ENCODE measurements at places on chromosomes 16 and 17.
A peak's percentile ranks its signal among the peaks of the same experiment; 100 is the strongest.

DNA sequence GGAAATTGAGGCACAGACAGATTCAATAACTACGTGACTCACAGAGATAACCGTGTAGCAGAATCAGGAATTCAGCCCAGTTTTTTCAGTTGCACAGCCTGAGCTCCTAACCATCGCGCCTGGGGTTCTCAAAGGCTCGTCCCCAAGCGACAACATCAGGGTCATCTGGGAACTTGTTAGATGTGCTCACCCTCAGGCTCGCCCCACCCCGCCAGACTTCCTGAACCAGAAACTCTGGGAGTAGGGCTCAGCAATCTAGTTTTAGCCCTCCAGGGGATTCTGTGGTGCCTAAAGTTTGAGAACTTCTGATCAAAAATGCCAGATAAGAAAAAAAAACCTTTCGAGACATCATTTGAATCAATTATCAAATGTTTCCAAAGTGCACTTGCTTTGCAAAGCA lies 559.8 kb downstream of the WWOX start:
- DNase-seq: no peak

DNA sequence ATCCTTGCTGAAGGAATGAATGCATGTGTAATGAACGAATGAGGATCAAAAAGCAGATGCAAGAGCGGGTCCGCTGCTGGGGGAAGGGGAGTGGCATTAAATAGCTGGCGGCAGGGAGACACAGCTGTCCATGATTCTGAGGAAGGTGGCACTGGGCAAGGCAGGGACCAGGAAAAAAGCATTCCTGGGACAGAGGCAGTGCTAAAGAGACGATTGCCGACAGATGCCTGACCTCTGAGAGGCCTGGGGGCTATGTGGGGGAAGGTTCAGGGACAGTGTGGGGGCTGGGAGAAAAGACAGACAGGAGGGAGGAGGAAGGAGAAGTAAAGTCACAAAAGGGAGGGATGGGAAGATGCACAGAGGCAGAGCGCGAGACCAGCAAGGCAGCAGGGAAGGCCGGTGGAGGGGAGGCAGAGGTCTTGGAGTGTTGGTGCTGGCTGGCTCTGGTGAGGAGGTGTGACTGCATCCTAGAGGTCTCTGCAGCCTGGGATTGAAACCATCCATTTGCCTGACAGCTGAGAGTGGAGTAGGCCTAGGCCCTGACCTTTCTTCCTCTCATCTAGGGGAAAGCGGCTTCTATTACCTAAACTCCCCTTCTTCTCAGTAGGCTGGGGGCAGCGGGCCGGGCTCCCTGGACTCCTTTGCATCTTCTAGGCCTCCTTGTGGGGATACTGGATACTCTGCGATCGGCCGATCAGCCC lies 109.9 kb downstream of the SDK2 start:
- no peak for DNase-seq

DNA sequence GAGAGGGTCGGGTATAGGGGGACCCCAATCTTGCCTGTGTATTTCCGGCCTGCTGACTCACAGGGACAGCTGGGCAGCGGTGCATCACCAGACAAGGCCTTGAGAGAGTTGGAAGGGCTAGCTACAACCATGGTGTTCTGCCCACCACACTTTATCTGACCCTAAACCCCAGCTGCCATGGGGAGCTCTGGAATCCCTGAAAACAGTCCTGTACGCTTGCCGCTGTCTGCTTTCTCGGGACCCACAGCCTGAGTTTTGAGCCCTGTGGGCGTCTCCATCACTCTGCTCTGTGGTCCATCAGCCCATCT lies 100.4 kb upstream of the GSE1 start:
- no peak for DNase-seq

DNA sequence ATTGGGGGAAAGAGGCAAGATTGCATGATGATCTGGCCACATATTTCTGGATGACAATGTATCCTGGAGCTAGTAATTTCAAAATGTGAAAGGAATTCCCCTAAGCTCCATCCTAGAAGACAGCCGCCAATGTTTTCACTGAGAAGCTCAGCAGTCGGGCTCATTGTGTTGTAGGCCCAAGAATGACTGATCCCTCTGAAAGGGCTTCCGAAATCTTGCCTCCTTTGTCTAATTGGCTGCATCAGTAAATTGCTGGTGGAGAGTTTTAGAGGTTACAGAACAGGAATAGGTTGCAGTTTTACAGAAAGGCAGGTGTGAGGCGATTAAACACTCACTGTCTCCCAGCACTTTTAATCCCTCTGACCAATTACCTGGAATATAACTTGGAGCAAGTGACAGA lies 464.1 kb upstream of the SALL1 start:
- no peak for DNase-seq

GRCh38 chr17:3695129-3695722 lies 729 bp downstream of the P2RX5 start:
- peak; percentile 55 for DNase-seq

- DNase-seq: no peak
Observed at GRCh38 chr17:73823684-73824083, 179.4 kb upstream of the SDK2 start.

- no peak for DNase-seq
Observed at GRCh38 chr17:18981642-18982424, 22.7 kb downstream of the FAM83G start.

DNA sequence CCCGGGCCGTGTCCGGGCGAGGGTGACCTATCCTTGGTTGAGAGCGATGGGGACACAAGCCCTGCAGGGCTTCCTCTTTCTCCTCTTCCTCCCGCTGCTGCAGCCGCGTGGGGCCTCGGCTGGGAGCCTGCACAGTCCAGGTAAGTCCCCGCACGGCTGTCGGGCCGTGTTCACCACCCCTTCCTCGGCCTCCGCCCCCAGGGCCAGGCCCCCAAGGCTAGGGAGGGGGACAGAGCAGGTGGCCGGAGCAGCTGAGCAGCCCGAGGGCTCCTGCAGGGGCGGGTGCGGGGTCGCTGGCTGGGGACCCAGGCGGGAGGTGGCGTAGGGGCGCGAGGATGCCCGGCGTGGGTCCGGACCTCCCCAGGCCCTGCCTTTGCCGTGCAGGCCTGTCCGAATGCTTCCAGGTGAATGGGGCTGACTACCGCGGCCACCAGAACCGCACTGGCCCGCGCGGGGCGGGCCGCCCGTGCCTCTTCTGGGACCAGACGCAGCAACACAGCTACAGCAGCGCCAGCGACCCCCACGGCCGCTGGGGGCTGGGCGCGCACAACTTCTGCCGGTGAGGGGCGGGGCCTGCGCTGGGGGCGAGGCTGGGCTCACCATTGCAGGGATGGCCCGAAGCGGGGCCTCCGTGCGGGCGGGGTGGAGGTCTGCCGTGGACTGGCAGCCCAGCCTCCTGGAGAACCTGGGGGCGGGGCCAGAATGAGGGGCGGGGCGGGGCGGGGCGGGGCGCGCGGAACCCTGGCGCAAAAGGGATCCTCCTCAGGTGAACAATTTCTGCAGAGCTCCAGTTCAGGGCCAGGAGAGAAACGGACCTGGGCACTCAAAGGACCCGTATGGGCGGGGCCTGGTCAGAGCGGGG lies 631 bp downstream of the KREMEN2 start:
- DNase-seq: peak; percentile 93

DNA sequence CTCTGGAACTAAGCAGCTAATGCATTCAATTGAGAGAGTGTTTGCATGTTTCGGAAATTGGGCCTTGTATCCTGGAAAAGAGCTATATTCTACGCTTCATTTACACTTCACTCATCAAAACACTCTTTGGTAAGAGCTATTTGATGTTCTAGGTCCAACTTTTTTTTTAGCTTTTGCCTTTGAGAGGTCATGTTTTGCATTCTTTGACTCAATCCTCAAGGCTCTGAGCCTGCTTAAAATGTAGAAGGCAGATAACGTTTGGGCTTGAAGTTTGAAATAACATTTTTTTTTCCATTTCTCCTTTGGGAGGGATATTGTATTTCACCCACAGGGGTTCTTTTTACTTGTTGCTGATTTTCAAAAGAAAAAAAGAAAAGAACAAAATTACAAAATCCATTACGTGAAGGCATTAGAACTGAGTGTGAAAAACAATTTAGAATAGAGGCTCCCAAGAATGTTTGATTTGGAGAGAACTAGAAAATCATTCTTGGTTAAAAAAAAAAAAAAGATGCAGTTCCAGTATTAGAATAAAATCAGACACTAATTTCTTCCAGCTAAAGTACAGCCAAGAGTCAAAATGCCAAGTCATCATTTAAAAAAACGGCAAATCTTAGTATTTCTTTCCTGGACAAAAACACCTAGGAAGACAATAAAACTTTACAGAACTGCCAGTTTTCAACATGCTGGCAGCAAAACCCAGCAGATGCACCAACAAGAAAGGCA lies 268.5 kb downstream of the GRIN2A start:
- no peak for DNase-seq

GRCh38 chr17:58991718-58992331 lies 114.9 kb downstream of the TRIM37 start:
- DNase-seq: peak; percentile 46

- no peak for DNase-seq
Observed at GRCh38 chr16:24102209-24102660, 153.9 kb upstream of the CACNG3 start.

GRCh38 chr16:2476741-2477140 lies 1.8 kb downstream of the TBC1D24 start:
- DNase-seq: no peak

GRCh38 chr16:56777482-56777881 lies 47.6 kb downstream of the NUP93 start:
- DNase-seq: no peak

DNA sequence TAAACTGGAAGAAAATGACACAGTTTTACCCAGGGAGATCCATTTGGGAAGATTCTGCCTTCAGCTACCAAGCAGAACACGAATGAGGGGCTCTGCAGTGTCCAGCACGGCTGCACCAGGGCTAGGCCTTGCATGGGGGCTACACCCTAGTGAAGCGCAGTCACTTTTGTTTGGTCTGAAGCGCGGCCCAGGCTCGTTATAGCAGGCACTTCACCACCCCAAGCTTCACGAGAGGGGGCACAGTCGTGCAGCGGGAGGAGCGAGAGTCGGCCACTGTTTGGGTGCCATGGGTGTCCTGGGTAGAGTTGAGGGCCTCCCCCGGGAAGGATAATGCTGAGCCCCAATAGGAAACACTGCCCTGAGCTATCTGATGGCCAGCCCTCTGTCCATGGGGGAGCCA lies 21.6 kb upstream of the IL17C start:
- no peak for DNase-seq

DNA sequence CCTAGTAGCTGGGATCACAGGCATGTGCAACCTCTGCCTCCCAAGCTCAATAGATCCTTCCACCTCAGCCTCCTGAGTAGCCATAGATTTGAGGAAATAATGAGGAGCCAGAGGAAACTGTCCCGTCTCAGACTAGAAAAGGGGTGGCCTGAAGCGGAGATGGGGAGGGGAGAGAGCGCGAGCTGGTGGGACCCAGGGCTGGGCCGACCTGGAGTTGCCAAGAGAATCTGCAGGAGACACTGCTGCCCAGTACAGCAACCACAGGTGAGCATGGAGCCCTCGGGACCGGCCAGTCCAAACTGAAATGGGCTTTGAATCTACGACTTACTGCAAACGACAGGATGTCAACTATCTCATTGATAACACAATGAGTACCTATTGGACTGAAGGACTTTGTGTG lies 24.3 kb downstream of the CD300A start:
- no peak for DNase-seq

- DNase-seq: no peak
Observed at GRCh38 chr17:70464995-70465394, 295.7 kb downstream of the KCNJ2 start.

- no peak for DNase-seq
Observed at GRCh38 chr16:66635406-66635805, 30.9 kb downstream of the CMTM3 start.

DNA sequence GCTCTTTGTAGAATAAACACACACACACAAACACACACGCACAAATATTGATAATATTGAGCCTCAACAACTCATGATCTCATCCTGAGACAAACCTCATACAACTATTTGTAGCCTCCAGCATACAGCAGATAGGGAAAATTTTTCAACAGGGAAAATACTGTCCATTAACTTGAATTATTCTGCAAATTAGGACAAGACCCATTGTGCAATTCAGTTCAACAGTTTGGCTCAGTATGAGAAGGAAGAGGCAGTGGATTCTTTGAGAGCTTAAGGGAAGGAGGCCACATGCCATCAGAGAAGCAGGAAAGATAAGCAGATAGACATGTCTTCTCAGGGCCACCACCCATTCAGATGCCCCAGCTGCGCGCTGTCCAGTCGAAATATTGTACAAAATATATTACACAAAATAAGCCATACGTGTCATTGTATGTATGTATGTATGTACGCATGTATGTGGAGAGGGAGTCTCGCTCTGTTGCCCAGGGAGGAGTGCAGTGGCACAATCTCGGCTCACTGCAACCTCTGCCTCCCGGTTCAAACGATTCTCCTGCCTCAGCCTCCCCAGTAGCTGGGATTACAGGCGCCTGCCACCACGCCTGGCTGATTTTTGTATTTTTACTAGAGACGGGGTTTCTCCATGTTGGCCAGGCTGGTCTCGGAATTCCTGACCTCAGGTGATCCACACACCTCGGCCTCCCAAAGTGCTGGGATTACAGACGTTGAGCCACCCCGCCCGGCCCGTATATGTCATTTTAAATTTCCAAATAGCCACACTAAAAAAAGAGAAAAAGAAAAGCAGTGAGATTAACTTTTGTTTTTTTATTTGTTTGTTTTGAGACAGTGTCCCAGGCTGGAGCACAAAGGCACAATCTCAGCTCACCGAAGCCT lies 1.8 kb downstream of the ZC3H7A start:
- DNase-seq: no peak

DNA sequence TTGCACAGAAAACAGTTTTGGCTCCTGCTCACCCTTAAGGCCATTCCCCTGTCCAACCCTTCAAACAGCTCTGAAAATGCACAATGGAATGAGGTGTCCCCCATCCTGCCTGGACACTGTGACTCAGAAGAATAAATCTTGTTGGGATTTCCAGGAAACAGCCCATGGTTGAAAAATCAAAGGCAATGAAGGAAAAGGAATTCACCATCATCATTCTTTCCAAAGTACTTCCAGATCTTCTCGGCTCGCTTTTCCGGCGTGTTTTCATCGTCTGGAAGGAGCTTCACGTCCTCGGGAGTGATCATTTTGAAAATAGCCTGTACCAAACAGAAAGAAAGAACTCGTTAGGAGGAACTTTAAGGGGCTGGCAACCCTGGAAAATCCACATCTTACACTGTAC lies 4.3 kb downstream of the RCVRN start:
- DNase-seq: no peak

DNA sequence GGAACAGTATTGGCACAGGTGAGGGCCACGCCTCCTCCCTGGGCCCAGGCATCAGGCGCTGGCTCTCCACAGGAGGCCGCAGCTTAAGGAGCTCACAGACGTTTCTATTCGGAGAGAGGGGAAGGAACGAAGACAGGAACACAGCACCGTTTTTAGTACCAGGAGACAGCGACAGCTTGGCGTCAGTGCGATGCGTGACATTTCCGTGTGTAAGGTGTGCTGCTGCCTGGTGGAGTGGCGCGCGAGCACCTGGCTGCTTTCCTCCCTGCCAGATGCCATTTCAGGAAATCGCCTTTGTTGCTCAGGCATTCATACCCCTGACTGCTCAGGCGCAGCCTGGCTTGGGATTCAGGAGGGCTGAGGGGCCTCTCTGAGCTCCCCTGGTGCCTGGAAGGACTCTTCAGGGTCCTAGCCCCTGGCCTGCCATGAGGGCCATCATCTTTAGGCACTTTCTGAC lies 367.5 kb downstream of the CPPED1 start:
- no peak for DNase-seq

GRCh38 chr16:49049191-49049590 lies 232.4 kb downstream of the CBLN1 start:
- no peak for DNase-seq

- no peak for DNase-seq
Observed at GRCh38 chr16:2043667-2044451, 3.8 kb downstream of the NTHL1 start.

- no peak for DNase-seq
Observed at GRCh38 chr17:72634621-72635020, 457.9 kb downstream of the SLC39A11 start.
